ENCODE measurements at places on chromosomes 4 and X. TPM values are rescaled to one million over a fixed set of nuclear protein-coding genes. Genes with fewer than 3 reads are reported as not detected.

ENPEP gene
- total RNA-seq: 0.02 TPM

RIBC1 gene
- 1.4 TPM for total RNA-seq

FAM114A1 gene
- 0.31 TPM for total RNA-seq

RTL9 gene
- not detected for total RNA-seq

GLOD5 gene
- total RNA-seq: not detected

HERC5 gene
- 47.8 TPM for total RNA-seq

INTU gene
- 0.21 TPM for total RNA-seq

ARSJ gene
- total RNA-seq: not detected

UCP1 gene
- not detected for total RNA-seq

- H3K4me1 ChIP-seq: no peaks in the 10 kb centered on the region
- no peak overlapping the region for H3K4me3 ChIP-seq
- no peak for DNase-seq
- H3K36me3 ChIP-seq: no peaks in the 10 kb centered on the region
- no peak overlapping the region for H3K27ac ChIP-seq
These were observed 1.7 kb upstream of the TRPC5OS start for GRCh38 chrX:111874241-111874640.

DNA sequence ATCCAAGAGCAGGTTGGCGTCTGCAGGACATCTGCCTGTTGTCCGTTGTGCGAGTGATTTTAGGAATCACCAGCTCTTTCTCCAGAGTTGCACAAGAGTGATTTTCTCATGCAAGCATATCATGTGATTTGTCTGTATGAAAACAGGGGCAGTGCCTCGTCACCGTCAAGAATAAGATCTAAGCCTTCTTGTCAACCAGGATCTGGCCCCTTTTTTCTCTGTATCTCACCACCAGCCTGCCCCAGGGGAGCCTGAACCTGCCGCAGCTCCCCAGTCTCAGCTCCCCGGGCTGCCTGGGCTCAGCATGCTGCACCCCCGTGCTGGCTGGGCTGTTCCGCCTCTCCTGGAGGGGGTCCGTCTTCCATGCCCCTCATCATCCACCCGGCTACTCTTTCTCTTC is 90.5 kb downstream of the STOX2 start:
- no peak for DNase-seq
- no peak overlapping the region for H3K27ac ChIP-seq
- H3K4me1 ChIP-seq: no peaks in the 10 kb centered on the region
- peaks cover 4% of the 10 kb centered on the region for H3K27me3 ChIP-seq

DNA sequence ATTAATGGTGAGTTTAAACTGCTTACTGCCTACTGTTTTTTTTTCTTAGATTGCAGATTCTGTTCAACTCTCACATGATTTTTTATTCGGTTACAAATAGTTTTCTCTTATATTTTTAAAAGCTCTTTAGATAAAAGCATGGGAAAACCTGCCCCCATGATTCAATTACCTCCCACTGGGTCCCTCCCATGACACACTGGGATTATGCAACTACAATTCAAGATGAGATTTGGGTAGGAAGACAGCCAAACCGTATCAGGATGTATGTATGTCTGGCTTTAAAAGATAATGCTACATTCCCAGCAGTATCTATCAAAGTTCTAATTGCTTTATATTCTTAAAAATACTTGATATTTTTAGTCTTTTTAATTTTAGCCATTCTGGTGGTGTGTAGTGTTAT is 131.5 kb downstream of the JADE1 start:
- H3K36me3 ChIP-seq: peaks cover 57% of the 10 kb centered on the region
- no peak for DNase-seq
- no peak overlapping the region for H3K4me3 ChIP-seq
- H3K27ac ChIP-seq: no peak overlapping the region

DNA sequence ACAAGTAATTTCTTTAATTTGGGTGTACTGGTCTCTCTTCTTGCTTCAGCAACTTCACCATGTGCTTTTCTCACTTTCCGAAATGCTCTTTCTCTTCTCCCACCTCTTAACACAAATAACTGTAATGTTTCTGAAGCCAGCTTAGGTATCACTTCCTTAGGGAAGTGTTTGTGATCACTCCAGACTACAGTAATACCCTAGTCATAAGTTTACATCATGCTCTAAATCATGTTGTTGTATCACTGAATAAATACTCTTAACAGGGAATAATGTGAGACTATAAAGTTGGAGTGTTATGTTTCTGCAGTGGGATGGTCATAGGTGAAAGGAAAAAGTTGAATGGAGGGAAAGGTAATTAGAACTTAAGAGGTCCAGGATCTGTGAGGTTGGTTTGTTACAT is 712.3 kb downstream of the C4orf33 start:
- no peaks in the 10 kb centered on the region for H3K4me1 ChIP-seq
- no peak for DNase-seq
- no peak overlapping the region for H3K4me3 ChIP-seq

GRCh38 chrX:13281289-13281688 is 38.6 kb downstream of the ATXN3L start:
- H3K36me3 ChIP-seq: no peaks in the 10 kb centered on the region
- H3K27me3 ChIP-seq: no peaks in the 10 kb centered on the region
- DNase-seq: no peak
- H3K4me1 ChIP-seq: no peaks in the 10 kb centered on the region

DNA sequence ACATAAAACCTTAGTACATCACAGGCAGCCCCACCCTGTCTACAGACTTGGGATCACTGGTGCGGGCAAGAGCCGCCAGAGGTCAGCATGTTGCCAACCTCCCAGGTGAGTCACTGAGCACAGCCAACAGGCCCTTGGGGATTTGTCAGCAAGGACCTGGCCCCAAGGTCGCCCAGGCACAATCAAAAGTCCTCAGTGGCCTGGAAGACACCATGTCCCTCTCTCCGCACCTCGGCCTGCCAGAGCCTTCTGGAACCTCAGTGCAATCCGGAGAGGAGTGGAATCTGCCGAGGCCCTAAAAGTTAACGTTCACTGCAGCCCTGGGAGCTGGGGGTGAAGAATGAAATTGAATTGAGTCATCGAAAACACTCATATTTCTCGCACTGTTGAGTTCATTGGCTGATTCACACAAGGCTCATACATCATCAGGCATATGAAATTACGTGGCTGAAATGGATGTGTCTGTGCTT is 74.3 kb downstream of the WFS1 start:
- H3K4me3 ChIP-seq: no peak overlapping the region
- no peaks in the 10 kb centered on the region for H3K36me3 ChIP-seq
- H3K27me3 ChIP-seq: peaks cover 9% of the 10 kb centered on the region
- H3K27ac ChIP-seq: no peak overlapping the region
